Mononuclear cell (primary cell): ENCODE measurements at places on chromosomes 2 and 18. TPM values are rescaled to one million over a fixed set of nuclear protein-coding genes. Genes with fewer than 3 reads are reported as not detected.

Gene GPAT2
- 1.3 TPM for total RNA-seq

Gene KIF3C
- 1.7 TPM for total RNA-seq

Gene SERPINB12
- not detected for total RNA-seq

Gene ABCB11
- 0.42 TPM for total RNA-seq

Gene C1QL2
- total RNA-seq, result not detected

Gene ANO7
- total RNA-seq, result 0.10 TPM

Gene ALLC
- total RNA-seq, result not detected

Gene PAX8
- total RNA-seq, result 0.31 TPM

Gene MAP3K19
- not detected for total RNA-seq

Gene EFR3B
- under 0.01 TPM for total RNA-seq

Gene RBM44
- 3.5 TPM for total RNA-seq

Gene WNT6
- total RNA-seq, result not detected

Gene GULP1
- total RNA-seq, result under 0.01 TPM

Gene LRRC30
- total RNA-seq, result not detected

Gene TFCP2L1
- total RNA-seq, result 0.10 TPM

Gene FAHD2A
- 12.2 TPM for total RNA-seq

Gene SIX2
- total RNA-seq, result 0.10 TPM

Gene ATG9A
- total RNA-seq, result 30.3 TPM

Gene POTEJ
- total RNA-seq, result not detected
